ENCODE measurements at places on chromosomes 1 and 21.
A peak's percentile ranks its signal among the peaks of the same experiment; 100 is the strongest.

DNA sequence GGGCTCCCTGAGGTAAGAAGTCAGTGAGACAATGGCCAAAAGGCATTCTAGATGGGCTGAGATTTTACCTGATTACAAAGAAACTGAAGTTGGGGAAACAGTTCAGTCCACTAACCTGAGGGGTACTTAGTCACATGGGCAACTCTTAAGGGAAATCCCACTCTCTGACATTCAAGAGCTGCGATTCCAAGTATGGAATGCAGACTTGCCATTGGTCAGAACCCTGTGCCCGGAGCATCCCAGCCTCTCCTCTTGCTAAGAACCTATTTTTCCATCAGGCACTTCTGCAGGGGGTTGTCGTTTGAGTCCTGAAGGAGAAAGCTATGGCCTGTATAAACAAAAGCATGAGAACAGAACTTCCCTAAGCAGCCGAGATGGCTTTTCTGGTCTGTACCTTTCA, 434.9 kb upstream of the DAB1 start:
- H3K27ac ChIP-seq, result no peak overlapping the region
- DNase-seq, result no peak
- no peaks in the 10 kb centered on the region for H3K27me3 ChIP-seq
- H3K36me3 ChIP-seq, result no peaks in the 10 kb centered on the region

DNA sequence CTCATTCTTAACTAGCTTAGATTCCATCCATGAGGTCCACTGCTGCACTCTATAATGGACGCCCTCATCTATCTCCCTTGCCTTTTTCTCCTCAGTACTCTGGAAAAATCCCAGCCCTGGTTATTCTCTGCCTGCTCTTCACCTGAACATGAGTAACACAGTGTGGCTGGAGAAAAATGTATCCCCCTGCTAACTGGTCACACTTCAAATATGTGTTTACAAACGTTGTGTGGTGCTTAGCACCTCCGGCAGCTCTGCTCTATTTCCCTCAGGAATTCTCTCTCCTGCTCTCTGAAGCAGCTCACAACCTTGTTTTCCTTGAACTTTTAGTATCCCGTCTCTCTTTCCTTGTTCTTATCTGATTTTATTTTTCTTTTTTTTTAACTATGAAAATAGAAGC, 4.1 kb downstream of the SCCPDH start:
- H3K4me1 ChIP-seq, result peaks cover 6% of the 10 kb centered on the region
- no peak for DNase-seq
- H3K36me3 ChIP-seq, result no peaks in the 10 kb centered on the region
- no peaks in the 10 kb centered on the region for H3K27me3 ChIP-seq
- H3K27ac ChIP-seq, result no peak overlapping the region
- H3K4me3 ChIP-seq, result no peak overlapping the region

- no peaks in the 10 kb centered on the region for H3K4me1 ChIP-seq
- no peak overlapping the region for H3K4me3 ChIP-seq
- no peaks in the 10 kb centered on the region for H3K27me3 ChIP-seq
- no peaks in the 10 kb centered on the region for H3K36me3 ChIP-seq
- no peak for DNase-seq
- no peak overlapping the region for H3K27ac ChIP-seq
These were observed 71.2 kb downstream of the NGF start for GRCh38 chr1:115266729-115267421.

GRCh38 chr1:171113382-171113781, 22.7 kb downstream of the FMO3 start:
- H3K27me3 ChIP-seq, result no peaks in the 10 kb centered on the region
- no peak overlapping the region for H3K27ac ChIP-seq
- no peak overlapping the region for H3K4me3 ChIP-seq

DNA sequence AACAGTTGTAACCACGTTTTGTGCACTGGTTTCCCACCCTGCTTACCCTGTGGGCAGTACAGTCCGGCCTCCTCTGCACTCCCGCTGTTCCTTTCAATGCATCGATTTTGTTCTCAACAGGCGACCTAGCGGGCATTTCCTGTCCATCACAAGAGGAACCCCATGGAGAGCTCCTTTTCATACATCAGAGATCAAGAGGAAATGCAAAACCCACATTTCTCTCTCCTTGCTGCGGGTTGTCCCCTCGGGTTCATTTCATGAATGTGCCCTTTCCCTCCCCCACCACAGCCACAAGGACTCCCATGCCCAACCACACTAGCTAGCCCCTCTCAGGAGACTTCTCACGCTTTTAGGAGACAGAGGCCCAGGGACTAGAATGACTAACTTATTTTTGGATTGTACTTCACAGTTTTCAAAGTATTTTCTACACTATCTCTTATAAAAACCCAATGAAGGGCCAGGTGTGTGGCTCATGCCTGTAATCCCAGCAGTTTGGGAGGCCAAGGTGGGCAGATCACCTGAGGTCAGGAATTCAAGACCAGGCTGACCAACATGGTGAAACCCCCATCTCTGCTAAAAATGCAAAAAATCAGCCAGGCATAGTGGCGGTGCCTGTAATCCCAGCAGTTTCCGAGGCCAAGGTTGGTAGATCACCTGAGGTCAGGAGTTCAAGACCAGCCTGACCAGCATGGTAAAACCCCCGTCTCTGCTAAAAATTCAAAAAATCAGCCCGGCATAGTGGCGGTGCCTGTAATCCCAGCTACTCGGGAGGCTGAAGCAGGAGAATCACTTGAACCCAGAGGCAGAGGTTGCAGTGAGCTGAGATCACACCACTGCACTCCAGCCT, 18.4 kb downstream of the ATP1A4 start:
- H3K4me1 ChIP-seq, result no peaks in the 10 kb centered on the region
- DNase-seq, result no peak
- no peak overlapping the region for H3K4me3 ChIP-seq
- H3K36me3 ChIP-seq, result no peaks in the 10 kb centered on the region

DNA sequence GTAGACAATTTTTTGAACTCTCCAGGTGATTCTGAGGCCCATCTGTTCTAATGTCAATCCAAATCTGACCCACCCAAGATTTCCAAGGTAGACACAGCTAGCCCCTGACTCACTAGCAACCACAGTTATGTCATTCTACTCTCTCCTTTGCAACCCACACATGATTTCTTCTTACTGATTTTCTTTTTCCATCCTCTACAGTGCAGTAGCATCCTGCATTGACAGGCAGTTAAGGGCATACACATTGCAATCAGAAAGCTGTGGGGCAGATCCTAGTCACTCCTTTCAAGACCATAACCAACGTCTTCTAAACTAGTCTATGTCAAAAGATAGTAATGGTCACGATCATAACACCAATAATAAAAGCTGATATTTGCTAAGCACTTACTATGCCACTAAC, 54.2 kb downstream of the JAK1 start:
- no peak overlapping the region for H3K27ac ChIP-seq
- H3K4me3 ChIP-seq, result no peak overlapping the region
- DNase-seq, result no peak
- peaks cover 92% of the 10 kb centered on the region for H3K4me1 ChIP-seq
- H3K27me3 ChIP-seq, result no peaks in the 10 kb centered on the region

DNA sequence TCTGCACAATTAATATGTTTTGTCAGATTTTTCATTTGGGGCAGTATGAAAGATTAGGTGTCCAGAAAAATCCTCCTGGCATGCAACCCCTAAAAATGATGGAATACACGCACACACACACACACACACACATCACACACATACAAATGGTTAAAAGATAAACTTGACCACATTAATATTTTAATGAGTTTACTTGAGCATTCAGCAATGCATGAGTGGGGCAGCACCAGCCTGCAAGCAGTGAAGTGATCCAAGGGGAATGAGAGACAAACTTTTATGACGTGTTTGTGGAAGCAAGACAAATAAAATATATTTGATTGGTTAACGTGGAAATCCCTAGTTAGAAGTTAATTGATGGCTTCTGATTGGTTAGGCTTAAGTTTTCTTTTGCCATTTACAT, 29.1 kb upstream of the SOAT1 start:
- no peak overlapping the region for H3K27ac ChIP-seq
- no peak overlapping the region for H3K4me3 ChIP-seq
- DNase-seq, result no peak
- no peaks in the 10 kb centered on the region for H3K27me3 ChIP-seq
- no peaks in the 10 kb centered on the region for H3K4me1 ChIP-seq
- H3K36me3 ChIP-seq, result no peaks in the 10 kb centered on the region

GRCh38 chr1:22210176-22210575, 67.3 kb upstream of the WNT4 start:
- H3K4me3 ChIP-seq, result no peak overlapping the region
- H3K36me3 ChIP-seq, result no peaks in the 10 kb centered on the region
- no peaks in the 10 kb centered on the region for H3K4me1 ChIP-seq
- no peak for DNase-seq
- peaks cover 21% of the 10 kb centered on the region for H3K27me3 ChIP-seq

GRCh38 chr1:226882631-226883409, 12.4 kb downstream of the PSEN2 start:
- peak overlapping the region; percentile 53 for H3K4me3 ChIP-seq
- no peaks in the 10 kb centered on the region for H3K27me3 ChIP-seq
- peaks cover 42% of the 10 kb centered on the region for H3K4me1 ChIP-seq
- H3K27ac ChIP-seq, result no peak overlapping the region

- H3K27me3 ChIP-seq, result no peaks in the 10 kb centered on the region
- no peak overlapping the region for H3K27ac ChIP-seq
- H3K4me1 ChIP-seq, result no peaks in the 10 kb centered on the region
- no peak overlapping the region for H3K4me3 ChIP-seq
These were observed 102.0 kb downstream of the CYYR1 start for GRCh38 chr21:26471099-26471471.

GRCh38 chr1:30742300-30742962, 15.1 kb downstream of the LAPTM5 start:
- H3K4me3 ChIP-seq, result peak overlapping the region; percentile 2
- H3K36me3 ChIP-seq, result peaks cover 58% of the 10 kb centered on the region
- no peaks in the 10 kb centered on the region for H3K27me3 ChIP-seq
- no peak for DNase-seq
- H3K27ac ChIP-seq, result no peak overlapping the region

GRCh38 chr1:37647281-37647680, 12.6 kb upstream of the RSPO1 start:
- no peak for DNase-seq
- H3K36me3 ChIP-seq, result no peaks in the 10 kb centered on the region
- no peak overlapping the region for H3K27ac ChIP-seq
- peaks cover 5% of the 10 kb centered on the region for H3K27me3 ChIP-seq

DNA sequence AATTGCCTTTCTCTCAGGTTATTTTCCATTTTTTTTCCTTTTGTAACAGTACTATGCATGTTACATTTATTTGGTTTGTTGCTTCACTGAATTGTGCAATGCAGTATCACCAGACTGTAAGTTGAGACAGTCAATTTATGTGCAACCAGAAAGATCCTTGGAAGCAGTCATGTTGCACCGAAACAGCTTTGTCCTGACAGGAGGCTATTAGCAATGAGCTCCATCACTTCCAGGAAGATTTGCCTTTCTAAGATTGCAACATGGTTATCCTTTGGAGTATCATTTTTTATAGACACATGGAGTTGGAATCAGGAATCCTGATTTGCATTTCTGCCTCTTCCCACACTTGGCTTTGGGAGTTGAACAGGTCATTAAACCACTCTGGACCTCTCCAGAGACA, 84.5 kb upstream of the ST6GALNAC5 start:
- DNase-seq, result no peak
- no peak overlapping the region for H3K27ac ChIP-seq
- H3K4me3 ChIP-seq, result no peak overlapping the region
- no peaks in the 10 kb centered on the region for H3K36me3 ChIP-seq
- no peaks in the 10 kb centered on the region for H3K4me1 ChIP-seq
- H3K27me3 ChIP-seq, result no peaks in the 10 kb centered on the region

DNA sequence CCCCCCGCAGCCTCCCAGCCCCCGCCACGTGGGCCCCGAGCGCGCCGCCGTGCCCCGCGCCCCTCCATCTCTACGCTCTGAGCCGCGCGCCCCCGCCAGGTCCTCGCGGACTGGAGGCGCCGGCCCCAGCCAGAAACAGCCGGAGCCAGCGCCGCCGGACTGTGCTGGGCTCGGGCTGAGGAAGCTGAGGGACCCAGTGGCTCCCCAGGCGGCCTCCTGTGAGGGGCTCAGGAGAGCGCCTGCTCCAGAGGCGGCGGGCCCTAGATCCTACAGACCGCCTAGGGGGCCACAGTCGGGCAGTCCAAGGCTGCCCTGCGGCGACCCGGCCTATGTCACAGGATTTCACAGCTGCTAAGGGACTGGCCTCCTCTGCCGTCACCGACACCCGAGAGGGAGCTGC, 82.1 kb downstream of the NENF start:
- H3K4me1 ChIP-seq, result peaks cover 6% of the 10 kb centered on the region
- no peak for DNase-seq
- H3K27ac ChIP-seq, result no peak overlapping the region
- H3K27me3 ChIP-seq, result peaks cover 26% of the 10 kb centered on the region
- H3K4me3 ChIP-seq, result no peak overlapping the region
- H3K36me3 ChIP-seq, result no peaks in the 10 kb centered on the region

GRCh38 chr21:14482165-14482564, 64.0 kb downstream of the SAMSN1 start:
- no peaks in the 10 kb centered on the region for H3K27me3 ChIP-seq
- H3K27ac ChIP-seq, result no peak overlapping the region
- H3K4me1 ChIP-seq, result peaks cover 15% of the 10 kb centered on the region
- H3K4me3 ChIP-seq, result peak overlapping the region; percentile 9
- H3K36me3 ChIP-seq, result no peaks in the 10 kb centered on the region

- H3K27ac ChIP-seq, result no peak overlapping the region
- no peaks in the 10 kb centered on the region for H3K36me3 ChIP-seq
- no peak overlapping the region for H3K4me3 ChIP-seq
- DNase-seq, result no peak
- no peaks in the 10 kb centered on the region for H3K27me3 ChIP-seq
- H3K4me1 ChIP-seq, result no peaks in the 10 kb centered on the region
These were observed 72.2 kb downstream of the PHTF1 start for GRCh38 chr1:113686891-113687618.

DNA sequence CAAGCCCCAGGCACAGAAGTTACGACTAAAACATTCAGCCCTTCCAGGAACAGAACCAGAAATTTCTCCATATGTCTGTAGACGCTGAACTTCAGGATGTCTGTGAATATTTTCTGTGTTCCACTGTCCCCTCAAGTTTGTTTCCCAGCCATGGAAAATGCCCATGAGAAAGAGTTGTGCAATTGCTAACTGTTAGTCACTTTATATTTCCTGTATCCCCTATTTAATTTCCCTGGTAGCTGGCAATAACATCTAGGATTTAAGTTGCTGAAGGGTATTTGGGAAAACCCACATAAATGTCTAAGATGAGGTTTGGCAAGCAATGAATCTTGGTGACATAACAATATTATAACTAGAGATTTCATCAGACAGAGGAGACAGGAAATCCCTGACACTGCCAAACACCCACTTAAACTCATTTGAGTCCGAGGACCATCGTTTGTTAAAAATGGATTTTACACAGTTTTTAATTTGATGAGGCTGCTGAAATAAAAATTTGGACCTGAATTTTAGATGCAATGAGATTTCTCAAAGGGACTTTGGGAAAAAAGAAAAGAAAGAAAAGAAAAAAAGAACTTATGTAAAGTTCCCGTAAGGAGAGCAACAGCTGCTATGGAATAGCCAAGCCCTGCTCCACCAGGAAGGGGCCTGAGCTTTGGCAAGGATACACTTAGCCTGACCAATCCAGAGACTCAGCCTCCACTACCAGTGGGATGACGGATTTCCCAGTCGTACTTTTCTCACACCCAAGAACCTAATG, 21.8 kb upstream of the ERRFI1 start:
- no peaks in the 10 kb centered on the region for H3K4me1 ChIP-seq
- no peaks in the 10 kb centered on the region for H3K36me3 ChIP-seq
- DNase-seq, result no peak
- H3K4me3 ChIP-seq, result no peak overlapping the region
- H3K27ac ChIP-seq, result no peak overlapping the region

GRCh38 chr1:54365398-54365797, 40.8 kb downstream of the SSBP3 start:
- no peak overlapping the region for H3K27ac ChIP-seq
- no peak overlapping the region for H3K4me3 ChIP-seq
- H3K27me3 ChIP-seq, result no peaks in the 10 kb centered on the region
- no peak for DNase-seq
- H3K4me1 ChIP-seq, result peaks cover 4% of the 10 kb centered on the region

- H3K27me3 ChIP-seq, result no peaks in the 10 kb centered on the region
- peak within 1 kb of the TSS; percentile 43 for H3K27ac ChIP-seq
- DNase-seq, result peak; percentile 54
- no peak within 1 kb of the TSS for H3K4me3 ChIP-seq
- no peaks in the 10 kb centered on the region for H3K36me3 ChIP-seq
These were observed at the start of gene S100A2 for GRCh38 chr1:153565529-153566374. Gene S100A2, minus strand, starts transcription at chr1:153565844. Its CDS starts 1,967 bp downstream, at chr1:153563877.
